ENCODE measurements at places on chromosomes 12 and 14.

DNA sequence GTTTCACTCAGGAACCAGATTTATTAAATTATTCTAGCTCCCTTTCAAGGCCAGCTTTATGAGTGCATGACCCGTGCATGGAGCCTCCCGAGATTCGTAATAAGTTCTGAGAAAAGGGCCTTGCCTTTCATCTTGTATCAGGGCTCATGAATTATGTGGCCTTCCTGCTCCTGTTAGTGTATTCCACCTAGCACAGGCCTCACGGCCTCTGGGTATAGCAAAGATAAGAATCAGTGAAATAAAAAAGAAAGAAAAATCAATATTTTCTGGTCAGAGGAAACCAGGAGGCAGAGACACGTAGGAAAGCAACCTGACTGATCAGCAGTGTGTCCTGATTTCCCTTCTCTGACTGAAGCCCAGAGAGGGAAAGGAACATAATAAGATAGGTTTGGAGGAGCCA, 111.4 kb downstream of the SLC35F4 start:
- DNase-seq: no peak

- no peak for DNase-seq
Measured at GRCh38 chr12:75477137-75477536, 3.4 kb upstream of the GLIPR1 start.

DNA sequence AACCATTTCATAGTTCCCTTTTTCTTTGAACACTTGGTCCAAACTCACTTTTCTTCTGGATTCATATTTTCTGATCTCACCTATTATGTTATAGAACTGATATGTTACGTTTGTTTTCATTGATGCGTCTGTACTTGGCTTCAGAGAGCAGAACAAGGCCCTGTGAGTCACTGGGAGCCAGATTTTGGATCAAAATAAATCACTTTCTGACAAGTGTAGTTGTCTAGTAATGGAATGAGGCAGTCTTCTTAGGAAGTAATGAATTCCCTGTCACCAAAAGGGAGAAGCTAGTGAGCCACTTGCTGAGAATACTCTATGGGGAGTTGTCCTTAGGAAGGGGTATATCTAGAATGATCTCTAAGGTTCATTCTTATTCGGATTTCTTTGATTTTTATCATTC, 10.2 kb downstream of the BICD1 start:
- DNase-seq: no peak

DNA sequence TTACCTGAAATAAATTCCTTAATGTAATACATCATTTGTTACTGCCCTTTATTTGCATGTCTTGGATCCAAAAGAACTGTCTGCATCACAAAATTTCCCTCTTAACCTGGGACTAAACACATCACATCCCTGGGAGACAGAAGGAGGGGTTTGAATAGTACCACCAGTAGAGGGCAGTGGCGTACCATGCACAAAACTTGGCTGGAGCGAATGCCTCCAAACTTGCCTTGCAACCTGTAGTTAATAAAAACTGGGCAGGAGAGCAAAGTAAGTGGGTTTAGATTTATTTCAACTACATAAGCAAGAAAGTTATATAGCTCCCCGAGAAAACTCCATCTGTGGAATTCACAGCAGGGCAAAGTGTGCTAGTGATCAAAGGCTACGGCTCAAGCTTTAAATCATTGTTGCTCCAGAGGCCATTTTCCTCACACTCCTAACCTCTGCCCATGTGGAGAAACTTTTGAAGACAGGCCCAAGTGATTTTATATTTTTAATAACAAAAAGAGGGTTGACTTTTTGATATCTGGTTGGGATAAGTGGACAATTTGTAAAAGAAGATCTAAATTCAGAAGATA, 1176.7 kb upstream of the SEL1L start:
- DNase-seq: no peak

DNA sequence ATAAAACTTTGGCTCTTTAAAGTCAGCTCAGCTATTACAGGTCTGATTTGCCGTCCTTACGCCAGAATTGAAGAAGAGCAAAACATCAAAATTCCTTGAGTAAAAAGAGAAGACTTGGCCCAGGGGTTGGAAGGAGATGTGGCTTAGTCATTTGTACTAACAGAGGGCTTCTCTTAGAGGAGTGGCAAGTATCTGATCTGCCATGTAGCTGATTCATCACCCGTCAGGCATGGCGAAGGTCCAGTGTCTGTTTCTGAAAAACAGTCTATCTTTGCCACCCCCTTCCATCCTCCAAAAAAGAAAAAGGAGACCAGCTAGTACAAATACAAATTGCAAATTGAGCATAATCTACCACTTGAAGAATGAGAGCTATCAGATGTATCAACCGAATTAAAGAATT, 91.9 kb downstream of the RAD52 start:
- DNase-seq: no peak

- DNase-seq: no peak
Measured at GRCh38 chr12:33116284-33116683, 219.7 kb upstream of the PKP2 start.

- no peak for DNase-seq
Measured at GRCh38 chr12:132161796-132162507, 17.7 kb downstream of the NOC4L start.

All from stimulated activated CD8-positive, alpha-beta memory T cell treated with anti-CD3 and anti-CD28 coated beads, Interleukin-15, amount 100 ng/mL, for 4 hours (primary cell).